NCI-H460 (cell line): ENCODE measurements at places on chromosomes 1 and 21.

- DNase-seq, result no peak
Observed at GRCh38 chr1:174204697-174205308, 45.5 kb downstream of the RABGAP1L start.

DNA sequence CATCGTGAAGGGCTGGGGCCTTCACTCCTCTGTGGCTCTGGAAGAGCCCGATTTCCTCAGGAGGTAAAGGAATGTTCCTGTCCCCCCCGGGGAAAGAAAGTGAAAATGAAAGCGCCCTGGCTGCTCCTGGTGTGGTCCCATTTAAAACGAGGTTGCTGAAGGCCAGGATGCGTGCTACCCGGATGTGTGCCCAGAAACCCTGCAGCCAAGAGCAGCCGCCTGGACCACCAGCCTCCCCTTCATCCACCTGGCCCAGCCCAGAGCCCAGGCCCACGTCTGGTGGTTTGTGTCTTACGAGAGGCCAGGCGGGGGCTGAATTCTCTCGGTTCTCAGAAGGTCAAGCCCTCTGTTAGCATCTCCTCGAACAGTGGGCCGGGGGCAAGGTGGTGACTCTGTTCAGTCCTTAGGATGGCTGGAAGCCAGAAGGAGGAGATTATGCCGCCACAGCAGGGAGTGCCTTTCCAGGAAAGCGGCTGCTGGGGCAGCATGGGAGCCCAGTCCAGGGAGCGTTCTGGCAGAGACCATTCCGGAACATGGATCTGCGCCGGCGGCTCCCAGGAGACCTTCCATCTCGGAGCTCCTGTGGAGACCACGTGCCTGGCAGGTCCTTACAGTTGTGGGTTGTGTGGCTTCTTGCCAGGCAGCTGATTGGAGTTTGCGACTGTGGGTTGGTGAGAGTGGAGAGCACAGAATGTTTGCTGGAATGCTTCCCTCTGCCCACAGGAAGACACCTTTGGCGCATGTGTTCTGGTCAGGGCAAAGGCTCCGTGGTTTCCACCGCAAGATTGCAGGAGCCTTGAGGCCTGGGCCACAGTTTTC, 1.4 kb downstream of the GUK1 start:
- no peak for DNase-seq

GRCh38 chr1:207072233-207072632, 16.4 kb upstream of the C4BPB start:
- no peak for DNase-seq

DNA sequence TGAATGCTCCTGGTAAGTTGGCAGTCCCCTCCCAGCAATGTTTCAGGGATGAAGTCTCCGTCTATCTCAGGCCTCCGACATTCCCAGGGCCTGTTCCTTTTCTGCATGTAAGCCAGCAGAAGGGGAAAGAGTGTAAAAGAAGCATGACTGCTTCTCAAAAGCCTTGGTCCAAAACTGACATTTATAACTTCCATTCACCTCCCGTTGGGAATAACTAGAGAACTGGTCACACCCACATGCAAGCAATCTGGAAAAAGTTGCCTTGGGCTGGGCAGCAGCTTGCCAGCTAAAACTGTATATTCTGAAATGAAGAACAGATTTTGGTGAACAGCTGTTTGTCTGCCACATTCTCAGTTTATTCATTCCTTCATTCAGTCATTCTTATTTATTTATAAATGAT, 24.2 kb upstream of the NPL start:
- DNase-seq, result no peak

GRCh38 chr1:109573785-109574184, 25.4 kb downstream of the GNAI3 start:
- no peak for DNase-seq

- no peak for DNase-seq
Observed at GRCh38 chr1:22437573-22437972, 14.1 kb upstream of the ZBTB40 start.

GRCh38 chr1:219542828-219543518, 69.9 kb downstream of the ZC3H11B start:
- no peak for DNase-seq

DNA sequence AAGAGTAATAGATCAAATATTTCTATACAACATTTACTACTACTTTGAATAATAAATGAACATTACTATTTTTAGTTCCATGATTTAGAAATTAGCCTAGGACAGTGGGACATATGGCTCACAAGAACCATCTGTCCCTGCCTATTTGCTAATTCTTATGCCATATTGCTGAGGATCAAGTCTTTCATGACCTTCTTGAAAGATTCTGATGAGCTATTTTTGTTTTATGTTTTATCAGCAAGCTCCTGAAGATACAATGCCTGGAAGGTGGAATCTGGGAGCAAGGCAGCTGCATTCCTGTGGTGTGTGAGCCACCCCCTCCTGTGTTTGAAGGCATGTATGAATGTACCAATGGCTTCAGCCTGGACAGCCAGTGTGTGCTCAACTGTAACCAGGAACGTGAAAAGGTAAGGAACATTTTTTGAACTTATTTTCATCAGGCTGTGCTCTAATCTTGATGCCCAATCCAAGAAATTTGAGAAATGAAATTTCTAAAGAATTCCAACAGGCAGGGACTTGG, 326.7 kb downstream of the PAPPA2 start:
- DNase-seq, result no peak
